ENCODE measurements at places on chromosomes 4 and X.

DNA sequence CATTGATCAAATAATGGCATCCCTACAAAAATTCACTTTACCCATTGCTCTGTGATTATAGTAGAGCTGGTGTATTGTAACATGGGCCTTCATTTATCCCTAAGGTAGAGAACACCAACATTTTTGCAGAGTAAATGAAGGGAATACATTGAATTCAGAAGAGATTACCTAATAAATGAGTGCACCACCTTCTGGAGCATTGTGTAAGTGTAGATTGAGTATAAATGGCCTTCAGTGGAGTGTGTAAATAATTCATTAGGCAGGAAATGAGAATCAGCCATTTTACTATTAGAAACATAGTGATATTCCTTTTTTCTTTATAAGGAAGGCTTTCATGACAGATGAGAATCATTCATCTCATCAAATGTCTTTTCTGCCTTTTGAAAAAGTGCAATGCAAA lies 155.8 kb downstream of the FAM47B start:
- DNase-seq = no peak

GRCh38 chrX:17403189-17403691 lies 28.2 kb downstream of the NHS start:
- DNase-seq = no peak

DNA sequence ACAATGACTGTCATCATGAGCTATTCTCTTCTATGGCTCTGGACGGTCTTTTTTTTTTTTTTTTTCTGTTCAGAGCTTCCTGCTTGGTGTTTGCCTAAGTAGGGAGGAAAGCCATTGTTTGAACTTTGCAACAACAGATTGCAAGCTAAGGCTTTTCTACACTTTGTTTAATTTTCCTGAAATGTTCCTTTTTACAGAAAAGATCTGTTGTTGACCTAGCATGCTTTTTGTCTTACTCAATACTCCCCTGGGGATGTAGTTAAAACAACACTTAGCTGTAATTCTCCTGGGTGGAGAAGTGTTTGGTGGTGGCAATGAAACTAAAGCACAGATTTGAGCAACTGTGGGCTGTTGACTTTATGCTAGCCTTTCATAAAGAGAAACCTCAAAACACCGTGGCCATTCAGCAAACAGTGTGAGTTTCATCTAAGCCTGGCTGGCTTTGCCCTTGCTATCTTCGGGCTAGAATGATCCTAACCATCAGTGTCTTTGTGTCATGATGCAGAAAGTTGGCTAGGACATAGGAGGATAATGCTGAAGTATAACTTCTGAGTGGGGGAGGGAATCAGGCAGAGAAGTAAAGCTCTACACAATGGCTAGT lies 110.5 kb downstream of the ANXA3 start:
- no peak for DNase-seq

DNA sequence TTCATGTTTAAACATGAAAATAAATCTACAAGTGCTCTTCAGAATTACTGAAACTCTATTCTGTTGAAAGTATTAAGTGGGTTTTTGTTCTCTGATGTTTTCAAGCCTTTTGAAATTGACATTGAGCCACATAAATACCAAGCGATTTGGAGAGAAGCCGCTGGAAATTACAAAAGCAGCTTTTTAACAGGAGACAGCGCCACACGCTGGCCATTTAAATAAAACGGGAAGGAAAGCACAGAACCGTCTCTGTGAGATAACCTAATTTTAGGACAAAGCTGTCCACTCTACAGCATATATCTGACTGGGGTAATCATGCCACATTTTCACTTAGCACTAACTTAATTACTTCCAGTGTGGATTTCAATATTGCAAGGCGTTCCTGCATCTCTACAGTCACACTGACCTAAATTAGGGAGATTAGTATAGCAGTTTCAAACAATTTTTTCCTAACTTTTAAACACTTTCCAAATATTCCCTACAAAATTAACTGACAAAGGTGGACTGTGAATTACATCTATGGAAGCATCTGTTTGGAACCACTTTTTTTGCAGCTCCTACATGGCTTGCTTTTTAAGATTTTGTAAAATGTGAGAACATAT lies 6.8 kb upstream of the ANOS1 start:
- no peak for DNase-seq

DNA sequence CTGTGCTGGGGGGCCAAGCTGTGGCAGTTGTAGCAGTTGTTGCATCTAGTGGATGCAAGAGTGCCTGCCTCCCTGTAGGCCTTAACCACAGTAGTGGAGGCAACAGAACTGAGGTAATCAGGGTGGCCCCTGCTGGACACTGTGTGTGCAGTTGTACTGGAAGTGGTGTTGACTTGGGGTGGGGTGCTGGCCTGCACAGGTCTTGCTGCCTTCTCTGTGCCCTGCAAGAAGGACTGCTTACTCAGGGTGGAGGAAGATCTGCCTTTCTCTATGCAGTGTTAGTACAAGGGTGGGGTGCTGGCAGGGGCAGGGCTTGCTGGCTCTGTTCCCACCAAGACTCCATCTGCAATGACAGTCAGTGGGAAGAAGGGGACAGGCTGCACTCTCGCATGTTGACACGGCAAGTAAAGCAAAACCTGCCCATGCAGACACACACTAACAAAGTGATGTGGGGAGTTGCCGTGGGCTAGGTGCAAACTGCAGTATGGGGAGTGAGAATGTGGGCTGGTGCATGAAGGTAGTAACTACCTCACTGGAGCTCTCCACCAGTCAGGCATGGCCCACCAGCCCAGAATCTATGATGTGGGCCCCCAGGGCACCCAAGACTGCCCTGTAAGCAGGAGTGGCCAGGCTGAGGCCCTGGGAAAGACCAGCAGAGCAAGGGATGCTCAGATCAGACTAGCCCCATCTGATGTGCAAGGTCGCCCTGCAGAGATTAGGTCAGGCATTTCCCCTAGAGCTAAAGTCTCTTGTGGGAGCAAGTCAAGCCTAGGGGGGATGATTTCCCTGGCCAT lies 594.9 kb downstream of the TECRL start:
- no peak for DNase-seq

DNA sequence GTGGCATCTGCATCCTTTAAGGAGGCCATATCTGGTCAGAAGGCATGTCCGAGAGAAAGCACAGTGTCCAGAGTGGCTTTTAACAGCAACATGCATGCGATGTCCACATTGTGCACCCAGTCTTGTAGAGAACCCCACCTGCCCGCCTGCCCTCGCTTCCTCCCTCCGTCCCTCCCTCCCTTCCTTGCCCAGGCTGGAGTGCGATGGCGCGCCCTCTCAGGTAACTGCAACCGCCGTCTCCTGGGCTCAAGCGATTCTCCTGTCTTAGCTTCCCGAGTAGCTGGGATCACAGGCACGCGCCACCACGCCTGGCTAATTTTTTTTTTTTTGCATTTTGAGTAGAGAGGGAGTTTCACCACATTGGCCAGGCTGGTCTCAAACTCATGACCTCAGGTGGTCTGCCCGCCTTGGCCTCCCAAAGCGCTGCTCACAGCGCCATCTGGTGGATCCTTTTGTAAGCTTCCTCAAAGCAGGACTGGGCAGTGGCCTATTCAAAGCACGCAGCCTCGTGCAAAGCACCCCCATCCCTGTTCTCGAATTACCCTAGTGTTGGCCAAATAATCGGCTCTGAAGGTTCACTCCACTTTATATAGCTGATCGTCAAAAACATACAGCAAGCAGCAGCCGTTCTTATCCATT lies 15.0 kb downstream of the BRCC3 start:
- DNase-seq = no peak

DNA sequence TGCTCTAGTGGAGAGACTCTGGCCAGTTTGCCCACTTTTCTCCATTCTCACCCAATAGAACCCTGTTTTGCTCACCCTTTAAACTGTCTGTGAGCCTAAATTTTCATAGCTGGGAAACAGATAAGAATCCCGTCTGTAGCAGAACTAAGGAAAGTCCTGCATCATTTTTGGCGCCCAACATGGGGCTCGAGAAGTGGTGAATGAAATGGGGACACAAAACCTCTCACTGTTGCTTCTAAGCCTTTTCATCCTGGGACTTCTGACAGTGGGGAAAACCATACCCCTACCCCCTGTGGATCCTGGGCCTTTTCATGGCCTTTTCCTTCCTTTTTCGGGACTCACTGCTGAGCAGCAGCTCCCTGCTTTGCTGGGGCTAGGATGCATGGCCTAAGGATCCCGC lies 189.9 kb downstream of the INPP4B start:
- no peak for DNase-seq

DNA sequence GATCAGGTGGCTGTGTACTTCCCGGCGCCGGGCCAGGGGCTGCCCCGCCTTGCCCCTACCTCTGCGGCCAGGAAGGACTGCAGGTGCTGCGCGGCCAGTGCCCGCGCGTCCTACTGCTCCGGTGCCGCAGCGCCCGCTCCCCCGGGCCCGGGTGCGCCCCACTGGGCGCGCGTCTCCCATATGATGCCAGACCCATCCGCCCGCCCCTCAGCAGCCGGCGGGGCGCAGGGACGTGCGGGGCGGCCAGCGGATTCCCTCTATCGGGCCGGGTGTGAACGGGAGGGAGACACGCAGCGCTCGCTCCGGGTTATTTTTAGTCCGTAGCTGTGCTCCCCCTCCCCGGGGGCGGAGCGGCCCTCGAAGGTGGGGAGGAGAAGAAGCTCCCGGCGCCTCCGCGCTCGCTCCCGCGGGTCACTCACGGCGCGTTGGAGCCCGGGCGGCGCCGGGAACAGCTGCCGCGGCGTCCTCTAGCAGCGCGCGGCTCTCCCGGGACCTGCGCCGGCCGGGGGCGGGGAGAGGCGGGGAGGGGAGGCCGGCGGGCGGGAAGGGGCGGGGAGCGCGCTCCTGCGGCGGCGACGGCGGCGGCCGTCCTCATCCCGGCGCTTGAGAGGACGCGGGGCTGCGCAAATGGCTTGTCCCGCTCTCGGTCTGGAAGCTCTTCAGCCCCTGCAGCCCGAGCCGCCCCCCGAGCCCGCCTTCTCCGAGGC lies 103.6 kb downstream of the UCHL1 start:
- DNase-seq = no peak

DNA sequence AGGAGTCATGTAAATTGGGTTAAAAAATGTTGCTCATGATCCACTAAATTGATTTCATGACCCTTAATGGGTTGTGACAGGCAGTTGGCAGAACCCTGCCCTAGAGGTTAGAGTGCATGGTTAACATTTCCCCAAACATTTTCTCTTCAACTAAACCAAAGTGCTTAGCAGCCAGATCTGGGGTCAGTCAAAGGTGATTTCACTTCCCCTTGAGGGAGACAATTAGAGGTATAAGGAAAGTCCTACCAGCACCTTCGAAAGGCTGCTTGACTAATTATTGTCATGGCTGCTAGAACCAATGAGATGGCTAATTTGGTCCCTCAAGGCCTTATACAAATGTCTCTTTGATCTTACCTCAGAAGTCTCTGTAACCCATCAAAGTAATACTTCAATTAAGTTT lies 30.9 kb upstream of the INTS6L start:
- DNase-seq = no peak

DNA sequence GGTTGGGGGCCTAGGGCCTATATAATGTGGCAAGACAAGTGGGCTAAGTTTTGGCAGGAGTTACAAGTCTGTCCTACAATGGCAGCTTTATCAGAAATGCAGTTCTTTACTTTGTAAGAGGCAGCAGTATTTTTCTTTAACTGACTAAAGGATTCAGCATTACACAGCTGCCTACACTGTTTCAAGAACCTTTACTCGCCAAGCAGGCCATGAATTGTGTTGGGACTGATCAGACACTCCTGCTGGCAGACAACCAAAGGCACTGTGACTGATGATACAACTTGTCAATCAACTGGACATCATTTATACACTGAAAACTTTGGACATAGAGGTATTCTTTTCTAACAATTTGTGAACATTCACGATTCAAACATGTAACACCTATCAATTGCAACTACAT lies 4.3 kb downstream of the MORC4 start:
- no peak for DNase-seq

- DNase-seq = no peak
Measured at GRCh38 chr4:2436301-2436700, 17.5 kb downstream of the CFAP99 start.

DNA sequence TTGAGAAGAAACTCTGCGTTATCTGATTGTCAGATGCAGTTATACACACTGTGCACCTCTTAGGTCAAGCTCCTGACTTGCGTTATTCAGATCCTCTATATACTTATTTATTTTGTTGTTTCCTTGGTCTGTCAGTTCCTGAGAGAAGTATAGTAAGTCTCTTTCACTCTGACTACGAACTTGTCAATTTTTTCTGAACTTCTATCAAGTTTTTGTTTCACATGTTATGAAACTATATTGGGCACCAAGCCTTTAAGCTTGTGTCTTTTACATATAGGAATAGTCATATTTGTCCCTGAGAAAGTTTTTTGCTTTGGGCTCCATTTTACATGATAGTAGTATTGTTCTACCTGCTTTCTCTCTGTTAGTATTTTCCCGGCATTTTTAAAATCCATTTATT lies 31.7 kb downstream of the ZNF275 start:
- DNase-seq = no peak

DNA sequence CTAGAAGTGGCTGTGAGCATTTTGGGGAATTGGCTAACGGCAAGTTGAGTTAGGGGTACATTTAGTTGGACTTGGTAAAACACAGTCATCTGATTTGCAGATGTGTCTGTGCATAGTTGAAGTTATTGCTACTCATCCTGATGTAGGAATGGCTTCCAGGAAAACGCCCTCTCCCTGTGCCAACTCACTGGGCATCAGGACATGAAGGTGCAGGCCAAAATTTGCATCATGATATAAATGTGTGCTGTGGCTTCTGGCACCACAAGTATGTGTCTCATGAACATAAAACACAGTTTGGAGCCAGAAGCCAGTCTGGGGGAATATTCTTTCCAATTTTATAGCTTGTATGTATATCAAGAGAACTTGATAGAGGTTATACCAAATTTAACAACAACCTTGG lies 54.2 kb upstream of the CBR4 start:
- no peak for DNase-seq

- DNase-seq = no peak
Measured at GRCh38 chr4:4418676-4419390, 31.9 kb downstream of the NSG1 start.

- no peak for DNase-seq
Measured at GRCh38 chr4:139036885-139037284, 21.3 kb downstream of the NOCT start.

GRCh38 chr4:153419673-153420278 lies 46.4 kb upstream of the TMEM131L start:
- no peak for DNase-seq

GRCh38 chr4:26061248-26061986 lies 147.4 kb downstream of the SMIM20 start:
- DNase-seq = no peak

- no peak for DNase-seq
Measured at GRCh38 chrX:137748827-137749226, 182.9 kb downstream of the ZIC3 start.

Data from stimulated activated CD8-positive, alpha-beta memory T cell treated with anti-CD3 and anti-CD28 coated beads, Interleukin-4, amount 100 ng/mL, for 4 hours (primary cell).